ENCODE measurements at places on chromosomes 1 and 21.

GRCh38 chr21:20999659-21000058 is 1.4 kb downstream of the NCAM2 start:
- peak; percentile 48 for DNase-seq

DNA sequence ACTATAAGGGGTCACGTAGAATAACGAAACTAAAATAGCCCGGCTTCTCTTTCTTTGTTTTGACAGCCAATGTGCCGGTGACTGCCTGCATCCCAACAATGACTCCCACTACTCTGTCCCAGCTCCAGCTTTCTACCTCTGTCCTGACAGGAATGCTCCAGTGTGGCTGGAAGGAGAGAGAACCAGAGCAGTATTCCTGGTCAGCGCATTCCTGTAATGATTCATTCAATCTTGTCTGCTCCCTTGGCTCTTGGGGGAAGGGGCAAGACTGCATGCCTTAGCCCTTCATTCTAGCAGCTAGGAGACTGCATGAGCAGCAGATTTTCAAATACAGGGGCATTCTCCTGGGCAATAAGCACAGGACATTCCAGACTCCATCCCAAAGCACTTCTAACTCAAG is 132.1 kb upstream of the PRMT6 start:
- peak; percentile 17 for DNase-seq

GRCh38 chr21:44065428-44065827 is 41.8 kb upstream of the PWP2 start:
- no peak for DNase-seq

DNA sequence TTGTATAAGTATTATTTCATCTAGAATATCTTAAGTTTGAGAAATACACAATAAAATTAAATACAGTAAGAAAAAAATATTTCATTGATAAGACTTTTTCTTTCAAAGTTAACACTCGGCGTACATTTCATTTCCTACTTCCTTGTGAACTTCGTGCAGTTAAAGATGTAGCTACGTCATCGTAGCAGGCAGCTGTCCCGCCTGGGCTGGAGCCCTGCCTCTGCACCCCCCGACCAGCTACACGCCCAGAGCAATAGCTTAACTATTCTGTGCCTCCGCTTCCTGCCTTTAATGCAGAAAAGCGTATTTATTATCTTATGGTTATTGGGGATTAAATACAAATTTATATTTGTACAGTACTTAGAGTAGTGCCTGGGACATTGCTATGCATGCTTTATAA is 53.5 kb downstream of the CLSTN1 start:
- DNase-seq, result no peak

DNA sequence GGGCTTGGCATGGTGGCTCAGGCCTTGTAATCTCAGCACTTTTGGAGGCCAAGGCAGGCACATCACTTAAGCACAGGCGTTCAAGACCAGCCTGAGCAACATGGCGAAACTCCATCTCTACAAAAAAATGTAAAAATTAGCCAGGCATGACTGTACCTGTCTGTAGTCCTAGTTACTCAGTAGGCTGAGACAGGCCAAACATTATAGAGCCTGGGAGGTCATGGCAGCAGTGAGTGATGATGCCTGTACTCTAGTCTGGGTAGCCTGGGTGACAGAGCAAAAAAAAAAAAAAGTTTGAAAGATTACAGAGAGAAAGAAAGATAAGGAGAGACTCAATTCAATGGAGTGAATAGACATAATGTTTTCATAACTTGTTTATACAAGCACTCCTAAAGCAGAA is 556.5 kb upstream of the BRINP3 start:
- DNase-seq, result no peak

- no peak for DNase-seq
Measured at GRCh38 chr1:182095946-182096345, 34.4 kb upstream of the ZNF648 start.
